ENCODE measurements at places on chromosomes 7 and 10. TPM values are rescaled to one million over a fixed set of nuclear protein-coding genes. Genes with fewer than 3 reads are reported as not detected.

DNA sequence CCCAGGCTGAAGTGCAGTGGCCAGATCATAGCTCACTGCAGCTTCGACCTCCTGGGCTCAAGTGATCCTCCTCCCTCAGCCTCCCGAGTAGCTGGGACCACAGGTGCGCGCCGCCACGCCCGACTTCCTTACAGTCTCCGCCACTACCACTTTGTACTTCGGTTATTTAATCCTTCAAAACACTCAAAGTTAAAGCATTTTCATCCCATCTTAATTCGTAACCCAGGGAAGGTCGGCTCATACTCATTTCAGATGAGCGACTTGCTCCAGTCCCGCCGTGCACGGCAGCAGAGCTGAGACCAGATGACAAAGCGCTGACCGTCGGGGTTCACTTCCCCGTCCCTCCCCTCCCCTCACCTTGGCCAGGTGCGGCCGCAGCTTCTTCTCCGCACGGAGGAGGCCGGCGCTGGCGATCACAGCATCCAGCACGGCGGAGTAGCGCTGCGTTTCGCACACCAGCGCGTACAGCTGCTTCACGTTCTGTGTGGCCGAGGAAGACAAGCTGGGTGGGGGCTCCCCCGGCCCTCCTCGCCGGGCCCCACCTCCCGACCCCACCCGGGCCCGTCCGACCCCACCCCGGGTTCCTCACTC is 457 bp downstream of the NSUN5 start:
- peak; percentile 12 for DNase-seq

ZNF862 gene
- 3.7 TPM for total RNA-seq

COBL gene
- 0.78 TPM for total RNA-seq

GRCh38 chr7:16123117-16123770 is 298.1 kb downstream of the CRPPA start:
- DNase-seq: no peak

DNA sequence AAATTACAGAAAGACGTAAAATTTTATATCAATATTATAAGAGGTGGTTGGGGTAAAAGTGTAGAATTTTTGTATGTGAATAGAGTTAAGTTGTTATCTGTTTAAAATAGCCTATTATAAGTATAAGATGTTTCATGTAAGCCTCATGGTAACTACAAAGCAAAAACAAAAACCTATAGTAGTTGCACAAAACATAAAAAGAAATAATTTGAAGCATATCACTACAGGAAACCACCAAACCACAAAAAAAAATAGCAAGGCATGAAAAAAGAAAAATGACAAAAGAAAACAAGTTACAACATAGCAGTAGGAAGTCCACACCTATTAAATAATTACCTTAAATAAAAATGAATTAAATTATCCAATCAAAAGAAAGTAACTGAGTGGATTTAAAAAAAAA is 12.4 kb upstream of the GSTK1 start:
- DNase-seq: peak; percentile 39

- no peak for DNase-seq
Observed at GRCh38 chr7:106683941-106684340, 23.0 kb upstream of the CCDC71L start.

- no peak for DNase-seq
Observed at GRCh38 chr7:80134115-80134535, 506 bp upstream of the GNAI1 start.

- no peak for DNase-seq
Observed at GRCh38 chr10:2897619-2898508, 169.5 kb upstream of the PFKP start.
